ENCODE measurements at places on chromosomes 7 and 10.

- no peak for DNase-seq
These were observed 187.7 kb upstream of the SH2B2 start for GRCh38 chr7:102098986-102099385.

GRCh38 chr10:84743483-84743882 is 415.1 kb downstream of the CCSER2 start:
- no peak for DNase-seq

DNA sequence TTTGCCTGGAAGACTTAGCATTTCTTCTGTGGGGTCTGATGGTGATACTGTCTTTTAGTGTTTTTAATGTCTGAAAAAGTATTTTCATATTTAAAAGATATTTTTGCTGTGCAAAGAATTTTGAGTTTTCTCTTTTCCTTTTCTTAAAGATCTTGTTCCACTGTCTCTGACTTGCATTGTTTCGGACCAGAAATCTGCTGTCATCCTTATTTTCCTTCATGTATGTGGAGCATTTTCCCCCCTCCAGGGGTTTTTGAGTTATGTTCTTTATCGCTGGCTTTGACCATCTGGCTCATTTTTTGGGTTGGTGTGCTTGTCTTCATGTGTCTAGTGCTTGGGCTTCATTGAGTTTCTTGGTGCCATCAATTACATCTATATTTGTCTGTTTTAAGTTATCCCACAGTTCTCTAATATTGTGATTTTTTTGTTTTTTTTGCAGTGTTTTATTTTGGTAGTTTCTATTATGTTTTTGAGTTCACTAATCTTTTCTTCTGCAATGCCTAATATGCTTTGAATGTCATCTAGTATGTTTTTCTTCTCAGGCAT is 119.9 kb downstream of the MGMT start:
- no peak for DNase-seq

GRCh38 chr10:356452-356851 is 221.2 kb downstream of the ZMYND11 start:
- DNase-seq: no peak

GRCh38 chr7:92714767-92715166 is 121.6 kb downstream of the CDK6 start:
- no peak for DNase-seq

All from GM13976 (cell line).